ENCODE measurements at places on chromosomes 1 and 21.

- no peak for DNase-seq
Observed at GRCh38 chr1:178682886-178683285, 42.2 kb upstream of the RALGPS2 start.

- DNase-seq = peak; percentile 46
Observed at GRCh38 chr1:94245747-94246438, 8.5 kb upstream of the ARHGAP29 start.

GRCh38 chr1:19395678-19396192 is 83.6 kb downstream of the SLC66A1 start:
- peak; percentile 53 for DNase-seq

DNA sequence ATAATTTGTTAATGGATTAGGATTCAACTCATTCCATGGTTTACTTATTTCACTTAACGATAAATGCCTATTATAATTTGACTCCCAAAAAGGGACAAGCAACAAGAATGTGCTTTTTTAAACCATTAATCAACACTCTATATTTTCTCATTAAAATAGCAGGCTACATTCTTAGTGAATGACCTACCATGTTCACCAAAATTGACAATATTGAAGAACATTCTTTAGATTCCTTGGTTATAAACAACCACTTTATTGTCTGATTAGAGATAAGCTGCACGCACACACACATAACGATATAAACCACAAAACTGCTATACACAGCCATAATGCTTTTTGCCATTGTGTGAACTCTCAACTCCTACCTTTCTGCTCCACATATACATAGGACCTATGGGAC is 75.4 kb upstream of the LRRC7 start:
- no peak for DNase-seq

DNA sequence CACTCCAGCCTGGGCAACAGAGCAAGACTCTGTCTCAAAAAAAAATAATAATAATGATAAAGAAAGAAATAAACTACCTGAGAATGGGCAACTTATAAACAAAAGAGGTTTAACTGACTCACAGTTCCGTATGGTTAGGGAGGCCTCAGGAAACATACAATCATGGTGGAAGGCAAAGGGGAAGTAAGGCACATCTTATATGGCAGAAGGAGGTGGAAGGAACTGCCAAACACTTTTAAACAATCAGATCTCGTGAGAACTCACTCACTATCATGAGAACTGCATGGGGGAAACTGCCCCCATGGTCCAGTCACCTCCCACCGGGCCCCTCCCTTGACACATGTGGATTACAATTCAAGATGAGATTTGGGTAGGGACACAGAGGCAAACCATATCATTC is 6.3 kb upstream of the EGLN1 start:
- peak; percentile 0 for DNase-seq

DNA sequence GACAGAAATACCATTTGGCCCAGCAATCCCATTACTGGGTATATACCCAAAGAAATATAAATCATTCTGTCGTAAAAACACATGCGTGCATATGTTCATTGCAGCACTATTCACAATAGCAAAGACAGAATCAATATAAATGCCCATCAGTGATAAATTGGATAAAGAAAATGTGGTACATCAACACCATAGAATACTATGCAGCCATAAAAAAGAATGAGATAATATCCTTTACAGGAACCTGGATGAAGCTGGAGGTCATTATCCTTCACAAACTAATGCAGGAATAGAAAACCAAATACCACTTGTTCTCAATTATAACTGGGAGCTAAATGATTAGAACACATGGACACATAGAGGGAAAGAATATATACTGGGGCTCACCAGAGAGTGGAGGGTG is 109.6 kb upstream of the SLC35F3 start:
- DNase-seq = no peak

DNA sequence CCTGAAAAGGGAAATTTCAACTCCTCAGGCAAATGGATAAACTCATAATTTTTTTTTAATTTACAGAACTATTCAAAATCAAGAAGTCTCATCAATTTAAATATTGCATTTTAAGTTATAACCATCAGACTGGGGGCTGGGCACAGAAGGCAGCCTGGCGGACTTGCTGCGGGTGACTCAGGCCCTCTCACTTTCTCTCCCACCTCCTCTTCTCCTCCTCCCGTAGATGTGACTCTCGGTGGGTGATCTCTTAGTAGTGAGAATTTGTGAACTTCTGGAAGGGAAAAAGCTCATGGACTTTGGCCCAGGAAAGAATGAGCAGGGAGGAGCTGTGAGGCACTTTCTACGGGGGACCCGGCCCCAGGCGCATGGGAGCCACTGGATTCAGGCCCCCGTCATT is 32.9 kb downstream of the CLIC6 start:
- no peak for DNase-seq

DNA sequence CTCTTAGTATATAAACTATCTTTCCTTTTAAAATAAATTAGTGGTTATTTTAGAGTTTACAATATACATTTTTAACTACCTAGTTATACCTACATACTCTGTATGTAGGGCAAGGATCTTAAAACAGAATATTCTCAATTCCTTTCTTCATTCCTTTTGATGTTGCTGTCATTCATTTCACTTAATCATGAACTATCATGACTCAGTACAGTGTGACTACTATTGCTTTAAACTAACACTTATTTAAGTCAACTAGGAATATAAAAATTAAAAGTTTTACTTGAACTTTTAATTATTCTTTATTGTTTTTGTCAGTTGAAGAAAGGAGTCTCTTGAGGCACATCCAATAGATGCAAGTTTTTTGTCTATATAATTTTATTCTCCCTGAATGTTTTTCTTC is 726.4 kb downstream of the BRINP3 start:
- DNase-seq = peak; percentile 10

GRCh38 chr21:14943616-14944015 is 121.2 kb downstream of the NRIP1 start:
- peak; percentile 62 for DNase-seq

- DNase-seq = no peak
Observed at GRCh38 chr1:26570287-26570686, 40.7 kb downstream of the RPS6KA1 start.

DNA sequence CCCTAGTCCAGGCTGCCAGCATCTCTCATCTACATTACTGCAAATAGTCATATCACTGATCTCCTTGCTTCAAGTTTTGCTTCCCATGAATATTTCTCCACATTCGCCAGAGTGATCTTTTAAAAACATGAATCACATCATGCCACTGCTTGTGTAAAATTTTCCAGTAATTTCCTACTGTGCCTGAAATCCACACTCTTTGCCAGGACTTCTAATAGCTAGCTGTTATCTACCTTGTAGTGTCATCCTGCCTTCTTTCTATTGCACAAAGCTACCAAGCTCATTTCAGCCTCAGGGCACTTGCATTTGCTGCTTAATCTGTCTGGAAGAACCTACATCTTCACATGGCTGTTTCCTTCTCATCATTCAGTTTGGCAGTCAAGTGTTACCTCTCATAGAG is 33.9 kb upstream of the ZNF362 start:
- DNase-seq = no peak

- DNase-seq = peak; percentile 81
Observed at GRCh38 chr1:26597629-26598039, 68.1 kb downstream of the RPS6KA1 start.

Measured in PC-3 (cell line).